OCI-LY7 (cell line): ENCODE measurements at places on chromosomes 4 and X. TPM values are rescaled to one million over a fixed set of nuclear protein-coding genes. Genes with fewer than 3 reads are reported as not detected.
A peak's percentile ranks its signal among the peaks of the same experiment; 100 is the strongest.

GRCh38 chr4:29295280-29295679 is 1424.9 kb upstream of the PCDH7 start:
- no peak for DNase-seq

DNA sequence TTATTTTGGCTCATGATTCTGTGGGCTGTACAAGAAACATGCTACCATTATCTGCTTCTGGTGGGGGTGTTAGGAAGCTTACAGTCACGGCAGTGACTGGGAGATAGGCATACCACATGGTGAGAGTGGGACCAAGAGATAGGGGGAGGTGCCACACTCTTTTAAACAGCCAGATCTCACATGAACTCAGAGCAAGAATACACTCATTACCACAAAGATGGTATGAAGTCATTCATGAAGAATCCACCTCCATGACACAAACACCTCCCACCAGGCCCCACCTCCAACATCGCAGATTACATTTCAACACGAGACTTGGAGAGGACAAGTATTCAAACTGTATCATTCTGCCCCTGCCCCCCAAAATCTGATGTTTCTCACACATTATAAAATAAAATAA is 2396.7 kb downstream of the PCDH7 start:
- no peak for DNase-seq

DNA sequence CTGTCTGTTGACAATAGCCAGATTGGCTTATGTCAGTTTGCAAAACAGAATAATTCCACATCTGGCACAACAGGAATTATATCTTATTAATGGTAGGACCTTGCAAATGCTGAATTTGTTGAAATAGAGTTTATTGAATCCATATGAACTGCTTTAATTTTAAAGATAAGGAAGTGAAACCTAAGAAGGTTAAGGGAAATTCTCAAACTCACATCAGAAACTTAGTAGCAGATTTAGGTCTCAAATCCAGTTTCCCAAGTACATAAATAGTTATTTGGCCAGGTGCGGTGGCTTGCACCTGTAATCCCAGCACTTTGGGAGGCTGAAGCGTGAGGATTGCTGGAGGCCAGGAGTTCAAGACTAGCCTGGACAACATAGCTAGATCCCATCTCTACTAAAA is 117.1 kb downstream of the HNRNPD start:
- DNase-seq: no peak

- DNase-seq: no peak
Observed at GRCh38 chr4:38868059-38868960, 704 bp downstream of the FAM114A1 start.

- DNase-seq: no peak
Observed at GRCh38 chr4:76811604-76812412, 86.1 kb downstream of the SOWAHB start.

DNA sequence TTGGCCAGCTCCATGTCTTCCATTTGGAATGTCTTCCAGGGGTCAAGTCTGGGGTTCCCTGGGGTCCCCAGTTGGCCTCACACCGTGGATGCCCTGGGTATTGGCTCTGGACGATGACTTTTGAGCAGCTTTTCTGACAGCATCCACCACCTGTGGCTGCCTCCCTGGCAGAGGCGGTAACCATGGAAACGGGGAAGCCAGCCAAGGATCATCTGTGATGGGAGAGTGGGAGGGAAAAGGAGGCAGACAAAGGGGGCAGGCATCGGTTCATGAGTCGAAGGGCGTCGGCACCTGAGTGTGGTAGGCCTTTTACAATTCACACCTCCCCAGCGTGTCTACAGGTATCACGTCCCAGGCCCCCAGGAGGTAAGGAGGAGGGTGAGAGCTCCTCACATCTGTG is 152.2 kb downstream of the ASMT start:
- DNase-seq: no peak

- DNase-seq: no peak
Observed at GRCh38 chr4:89482926-89483595, 175.5 kb upstream of the GPRIN3 start.

- DNase-seq: peak; percentile 54
Observed at GRCh38 chr4:128287141-128287870, at the start of gene PGRMC2. Gene PGRMC2 (minus strand): TSS chr4:128287813. CDS start chr4:128287790, 23 bp downstream.

DNA sequence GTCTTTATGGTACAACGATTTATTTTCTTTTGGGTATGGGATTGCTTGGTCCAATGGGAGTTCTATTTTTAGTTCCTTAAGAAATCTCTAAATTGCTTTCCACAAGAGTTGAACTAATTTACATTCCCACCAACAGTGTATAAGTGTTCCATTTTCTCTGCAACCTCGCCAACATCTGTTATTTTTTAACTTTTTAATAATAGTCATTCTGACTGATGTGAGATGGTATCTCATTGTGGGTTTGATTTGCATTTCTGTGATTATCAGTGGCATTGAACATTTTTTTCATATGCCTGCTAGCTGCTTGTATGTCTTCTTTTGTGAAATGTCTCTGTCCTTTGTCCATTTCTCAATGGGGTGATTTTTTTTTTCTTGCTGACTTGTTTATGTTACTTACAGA is 42.8 kb downstream of the UCHL1 start:
- no peak for DNase-seq

The CT45A2 gene
- total RNA-seq: not detected in 2 replicates
